Dermis lymphatic vessel endothelial cell (primary cell): ENCODE measurements at places on chromosomes 1 and 21. TPM values are rescaled to one million over a fixed set of nuclear protein-coding genes. Genes with fewer than 3 reads are reported as not detected.

CRB1 gene
- not detected in 2 replicates for total RNA-seq

TNNT2 gene
- total RNA-seq = not detected in 2 replicates

GDAP2 gene
- 15.9 and 18.6 TPM in 2 replicates for total RNA-seq

LCE1D gene
- total RNA-seq = not detected in 2 replicates

TRIM46 gene
- total RNA-seq = 1.1 and 1.3 TPM in 2 replicates

KCNH1 gene
- not detected in 2 replicates for total RNA-seq

IL22RA1 gene
- not detected in 2 replicates for total RNA-seq
